ENCODE measurements at places on chromosomes 16 and 17.

DNA sequence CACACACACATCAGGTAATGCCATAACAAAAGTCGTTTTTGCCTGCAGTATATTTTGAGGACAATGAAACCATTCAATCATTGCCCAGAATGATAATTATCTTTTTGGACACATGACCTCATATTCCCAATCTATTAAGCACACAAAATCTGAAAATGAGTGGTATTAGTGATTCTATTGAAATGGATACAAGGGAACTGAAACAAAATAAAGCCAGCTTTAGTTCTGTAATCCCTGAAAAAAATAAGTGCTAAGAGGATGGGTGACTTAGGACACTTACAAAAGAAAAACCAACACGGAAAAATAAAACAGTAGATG is 128.3 kb upstream of the MAF start:
- H3K4me1 ChIP-seq = peaks cover 6% of the 10 kb centered on the region
- no peak overlapping the region for H3K27ac ChIP-seq
- no peak overlapping the region for H3K4me3 ChIP-seq
- DNase-seq = no peak

GRCh38 chr17:18167421-18167820 is 16.2 kb upstream of the ALKBH5 start:
- no peak overlapping the region for H3K27ac ChIP-seq
- DNase-seq = no peak
- no peaks in the 10 kb centered on the region for H3K4me1 ChIP-seq
- no peaks in the 10 kb centered on the region for H3K36me3 ChIP-seq
- H3K27me3 ChIP-seq = no peaks in the 10 kb centered on the region
- H3K4me3 ChIP-seq = no peak overlapping the region

DNA sequence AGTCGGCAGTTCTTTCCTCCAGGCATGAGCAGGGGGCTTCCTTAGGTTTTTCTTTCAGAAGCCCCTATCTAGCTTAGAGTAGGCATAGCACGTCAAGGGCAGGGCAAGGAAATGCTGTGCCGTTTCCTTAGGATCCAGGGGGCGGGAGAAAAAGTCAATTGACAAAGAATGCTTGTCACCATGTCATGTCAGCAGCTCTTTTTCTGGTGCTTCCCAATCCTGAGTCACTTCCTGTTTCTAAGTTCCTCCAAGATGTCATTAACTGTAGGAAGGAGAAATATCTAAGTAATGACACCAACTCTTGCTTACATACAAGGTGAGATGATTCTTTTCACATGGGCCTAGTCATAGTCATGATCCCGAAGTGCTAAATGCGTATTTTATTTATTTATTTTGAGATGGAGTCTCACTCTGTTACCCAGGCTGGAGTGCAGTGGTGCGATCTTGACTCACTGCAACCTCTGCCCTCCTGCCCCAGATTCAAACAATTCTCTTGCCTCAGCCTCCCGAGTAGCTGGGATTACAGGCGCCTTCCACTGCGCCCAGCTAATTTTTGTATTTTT is 35.2 kb downstream of the GJC1 start:
- peak overlapping the region; percentile 9 for H3K27ac ChIP-seq
- H3K27me3 ChIP-seq = no peaks in the 10 kb centered on the region
- H3K4me1 ChIP-seq = peaks cover 14% of the 10 kb centered on the region
- H3K36me3 ChIP-seq = no peaks in the 10 kb centered on the region

DNA sequence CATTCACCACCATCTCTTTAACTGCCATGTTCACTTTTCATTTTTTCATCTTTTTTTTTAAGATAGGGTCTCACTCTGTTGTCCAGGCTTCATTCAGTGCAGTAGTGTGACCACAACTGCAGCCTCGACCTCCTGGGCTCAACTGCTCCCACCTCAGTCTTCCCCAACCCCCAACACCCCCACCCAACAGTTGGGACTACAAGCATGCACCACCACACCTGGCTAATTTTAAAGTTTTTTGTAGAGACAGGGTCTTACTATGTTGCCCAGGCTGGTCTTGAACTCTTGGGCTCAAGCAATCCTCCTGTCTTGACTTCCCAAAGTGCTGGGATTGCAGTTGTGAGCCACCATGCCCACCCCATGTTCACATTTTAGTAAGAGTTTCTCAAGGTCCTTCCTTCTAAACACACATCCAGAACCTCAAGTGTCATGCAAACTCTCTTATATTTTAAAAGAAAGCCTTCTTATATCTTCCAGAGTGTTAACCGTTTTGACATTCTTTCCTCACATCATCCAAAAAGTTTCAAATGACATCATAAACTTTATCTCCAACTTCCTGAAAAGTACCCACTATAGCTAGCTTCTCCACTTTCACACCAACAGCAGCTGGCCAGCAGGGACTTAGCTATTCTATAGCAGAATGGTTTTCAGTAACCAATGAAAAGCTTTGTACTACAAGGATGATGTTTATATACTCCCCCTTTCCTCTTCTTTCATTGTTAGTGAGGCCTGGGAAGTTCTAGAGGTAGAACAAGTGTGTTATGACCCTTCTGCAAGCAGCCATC is 49.3 kb downstream of the TRAF4 start:
- H3K36me3 ChIP-seq = peaks cover 9% of the 10 kb centered on the region
- no peaks in the 10 kb centered on the region for H3K27me3 ChIP-seq
- no peak overlapping the region for H3K27ac ChIP-seq
- peaks cover 10% of the 10 kb centered on the region for H3K4me1 ChIP-seq

- H3K4me3 ChIP-seq = no peak overlapping the region
- H3K36me3 ChIP-seq = no peaks in the 10 kb centered on the region
- peaks cover 31% of the 10 kb centered on the region for H3K27me3 ChIP-seq
- peaks cover 2% of the 10 kb centered on the region for H3K4me1 ChIP-seq
- DNase-seq = no peak
These were observed 7.2 kb downstream of the RASL10B start for GRCh38 chr17:35738519-35739133.

DNA sequence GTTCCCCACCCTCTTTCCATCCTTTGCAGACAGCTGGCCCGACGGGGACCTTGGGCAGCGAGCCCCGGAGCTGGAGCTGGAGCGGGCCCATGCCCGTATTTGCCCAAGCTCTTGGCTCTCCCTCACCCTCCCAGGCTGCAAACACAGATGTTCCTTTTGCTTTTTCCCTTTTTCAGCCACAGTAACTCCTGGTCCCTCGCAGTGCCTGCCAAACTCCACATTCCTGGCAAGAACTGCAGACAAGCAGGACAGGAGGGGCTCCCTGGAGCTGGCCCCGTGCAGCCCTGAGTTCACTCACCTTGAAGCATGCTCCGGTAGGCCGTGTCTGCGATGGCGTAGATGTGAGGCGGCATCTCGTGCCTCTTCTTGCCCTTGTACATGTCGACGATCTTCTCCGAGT is 33.9 kb downstream of the MYH11 start:
- H3K36me3 ChIP-seq = no peaks in the 10 kb centered on the region
- no peaks in the 10 kb centered on the region for H3K27me3 ChIP-seq
- no peak overlapping the region for H3K4me3 ChIP-seq
- DNase-seq = no peak

GRCh38 chr16:82024316-82024715 is 10.7 kb upstream of the HSD17B2 start:
- no peaks in the 10 kb centered on the region for H3K36me3 ChIP-seq
- H3K4me3 ChIP-seq = no peak overlapping the region
- no peaks in the 10 kb centered on the region for H3K4me1 ChIP-seq
- H3K27ac ChIP-seq = no peak overlapping the region
- DNase-seq = no peak

GRCh38 chr17:47913050-47913449 is 17.0 kb downstream of the SP2 start:
- no peak overlapping the region for H3K27ac ChIP-seq
- peaks cover 2% of the 10 kb centered on the region for H3K4me1 ChIP-seq
- H3K36me3 ChIP-seq = peaks cover 28% of the 10 kb centered on the region
- no peak for DNase-seq
- no peaks in the 10 kb centered on the region for H3K27me3 ChIP-seq
- no peak overlapping the region for H3K4me3 ChIP-seq

DNA sequence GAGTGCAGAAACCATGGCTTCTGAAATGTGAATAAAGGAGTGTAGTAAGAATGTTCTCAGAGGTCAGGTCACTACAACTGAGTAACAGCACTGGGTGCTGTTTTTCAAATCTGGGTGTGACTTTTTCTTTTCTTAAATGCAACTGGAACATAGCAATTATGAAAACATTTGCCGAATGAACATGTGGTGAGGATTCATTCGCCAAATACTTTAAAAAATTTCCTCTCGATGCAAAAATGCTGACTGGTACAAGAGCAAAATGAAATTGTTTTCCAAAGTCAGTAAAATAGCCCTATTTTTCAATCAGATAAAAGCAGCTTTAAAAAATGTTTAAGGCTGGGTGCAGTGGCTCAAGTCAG is 18.6 kb downstream of the ZDHHC7 start:
- no peaks in the 10 kb centered on the region for H3K27me3 ChIP-seq
- H3K36me3 ChIP-seq = peaks cover 45% of the 10 kb centered on the region
- no peak overlapping the region for H3K4me3 ChIP-seq
- no peak overlapping the region for H3K27ac ChIP-seq
- peaks cover 6% of the 10 kb centered on the region for H3K4me1 ChIP-seq

GRCh38 chr17:17783825-17784656 is 52.7 kb downstream of the SREBF1 start:
- H3K27me3 ChIP-seq = peaks cover 21% of the 10 kb centered on the region
- no peak overlapping the region for H3K27ac ChIP-seq
- peak overlapping the region; percentile 63 for H3K4me3 ChIP-seq
- no peak for DNase-seq
- peaks cover 6% of the 10 kb centered on the region for H3K4me1 ChIP-seq
- no peaks in the 10 kb centered on the region for H3K36me3 ChIP-seq

DNA sequence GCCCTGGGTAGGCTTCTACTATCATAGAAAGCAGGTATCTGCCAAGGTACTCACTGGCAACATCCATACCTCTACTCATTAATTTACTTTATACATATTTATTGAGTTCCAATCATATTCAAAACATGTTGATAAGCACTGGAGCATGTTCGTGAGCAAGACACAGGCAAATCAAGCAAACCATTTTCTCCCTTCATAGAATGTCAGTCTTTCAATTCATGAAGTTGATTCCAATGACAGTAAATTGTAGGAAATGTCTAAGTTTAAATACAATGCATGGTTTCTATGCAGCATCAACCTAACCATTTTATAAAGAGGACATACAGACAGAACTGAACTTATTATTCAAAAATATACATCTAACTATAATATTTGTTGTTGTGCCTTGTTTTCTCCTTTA is 978.6 kb downstream of the CDH8 start:
- H3K27me3 ChIP-seq = no peaks in the 10 kb centered on the region
- no peak overlapping the region for H3K27ac ChIP-seq
- no peak overlapping the region for H3K4me3 ChIP-seq

DNA sequence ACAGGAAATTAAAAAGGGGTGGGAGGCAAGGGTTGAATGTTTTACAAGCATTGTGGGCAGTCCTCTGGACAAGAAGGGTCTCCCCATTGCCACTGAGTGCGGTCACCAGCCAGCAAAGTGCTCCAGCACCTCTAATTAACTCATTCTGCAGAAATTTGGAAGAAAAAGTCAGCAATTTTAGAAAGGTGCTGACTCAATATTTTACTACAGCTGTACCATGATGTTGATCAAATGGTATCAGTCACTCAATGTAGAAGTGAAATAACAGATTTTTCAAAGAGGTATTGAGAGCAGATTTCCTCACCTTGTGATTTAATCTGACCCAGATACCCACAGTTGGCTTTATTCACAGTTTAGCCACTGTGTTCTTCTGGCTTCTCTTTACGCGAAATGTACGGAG is 96.7 kb downstream of the PMP22 start:
- no peaks in the 10 kb centered on the region for H3K4me1 ChIP-seq
- H3K27me3 ChIP-seq = no peaks in the 10 kb centered on the region
- no peaks in the 10 kb centered on the region for H3K36me3 ChIP-seq
- DNase-seq = no peak
- H3K4me3 ChIP-seq = no peak overlapping the region

- no peak for DNase-seq
- peaks cover 45% of the 10 kb centered on the region for H3K4me1 ChIP-seq
- peak overlapping the region; percentile 75 for H3K27ac ChIP-seq
- no peaks in the 10 kb centered on the region for H3K27me3 ChIP-seq
These were observed 975 bp downstream of the CHD9 start for GRCh38 chr16:53055541-53056391.

DNA sequence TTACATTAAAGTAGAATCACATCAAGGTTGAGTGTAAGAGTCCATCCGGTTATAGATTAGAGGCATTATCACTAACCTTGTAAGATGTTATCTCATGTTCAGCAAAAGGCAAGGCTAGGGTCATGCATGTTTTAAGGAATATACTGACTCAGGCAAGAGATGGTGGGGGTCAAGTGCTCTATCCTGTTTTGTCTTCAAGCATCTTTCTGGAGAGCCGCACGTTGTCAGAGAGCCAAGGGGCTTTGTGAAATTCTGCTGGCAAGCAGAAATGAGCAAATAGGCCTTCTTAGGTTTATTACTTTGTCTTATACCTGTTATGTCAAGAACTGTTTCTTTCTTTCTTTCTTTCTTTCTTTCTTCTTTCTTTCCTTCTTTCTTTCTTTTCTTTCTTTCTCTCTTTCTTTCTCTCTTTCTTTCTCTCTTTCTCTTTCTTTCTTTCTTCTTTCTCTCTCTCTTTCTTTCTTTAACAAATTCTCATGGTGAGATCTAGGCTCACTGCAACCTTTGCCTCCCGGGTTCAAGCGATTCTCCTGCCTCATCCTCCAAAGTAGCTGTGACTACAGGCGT is 47.3 kb upstream of the IL34 start:
- no peak overlapping the region for H3K27ac ChIP-seq
- no peak overlapping the region for H3K4me3 ChIP-seq
- no peaks in the 10 kb centered on the region for H3K4me1 ChIP-seq
- H3K36me3 ChIP-seq = no peaks in the 10 kb centered on the region
- peaks cover 8% of the 10 kb centered on the region for H3K27me3 ChIP-seq

GRCh38 chr16:20004931-20005330 is 68.8 kb downstream of the GPR139 start:
- DNase-seq = no peak
- H3K36me3 ChIP-seq = no peaks in the 10 kb centered on the region
- no peaks in the 10 kb centered on the region for H3K4me1 ChIP-seq
- H3K4me3 ChIP-seq = no peak overlapping the region
- no peak overlapping the region for H3K27ac ChIP-seq
- no peaks in the 10 kb centered on the region for H3K27me3 ChIP-seq

- no peak overlapping the region for H3K4me3 ChIP-seq
- no peak overlapping the region for H3K27ac ChIP-seq
- peaks cover 23% of the 10 kb centered on the region for H3K4me1 ChIP-seq
- DNase-seq = no peak
- H3K36me3 ChIP-seq = no peaks in the 10 kb centered on the region
These were observed 4.2 kb downstream of the ITGB3 start for GRCh38 chr17:47257651-47258339.

GRCh38 chr16:29807426-29808218 is 1.3 kb downstream of the MAZ start:
- peaks cover 41% of the 10 kb centered on the region for H3K4me1 ChIP-seq
- H3K4me3 ChIP-seq = peak overlapping the region; percentile 90
- peak overlapping the region; percentile 93 for H3K27ac ChIP-seq
- H3K36me3 ChIP-seq = peaks cover 62% of the 10 kb centered on the region
- no peaks in the 10 kb centered on the region for H3K27me3 ChIP-seq
- DNase-seq = peak; percentile 90

Measured in activated T-helper 2 cell treated with anti-CD3 and anti-CD28 coated beads, Interferon-gamma antibody, Interleukin-2, Interleukin-4, amounts not matched to agents 10 μg/mL and 5 μg/mL and 100 μg/mL, durations not matched to agents 14 hours and 24 hours and 36 hours (primary cell).